ENCODE measurements at places on chromosomes 2 and 18. TPM values are rescaled to one million over a fixed set of nuclear protein-coding genes. Genes with fewer than 3 reads are reported as not detected.

GRCh38 chr18:77164763-77165485 lies 32.3 kb upstream of the MBP start:
- H3K4me1 ChIP-seq, result no peaks in the 10 kb centered on the region
- H3K36me3 ChIP-seq, result no peaks in the 10 kb centered on the region
- H3K27me3 ChIP-seq, result no peaks in the 10 kb centered on the region
- no peak overlapping the region for H3K27ac ChIP-seq
- no peak for DNase-seq

- no peak for DNase-seq
- H3K27me3 ChIP-seq, result no peaks in the 10 kb centered on the region
- no peak overlapping the region for H3K4me3 ChIP-seq
- no peaks in the 10 kb centered on the region for H3K36me3 ChIP-seq
- H3K27ac ChIP-seq, result no peak overlapping the region
Measured at GRCh38 chr2:12295856-12296519, 420.7 kb upstream of the TRIB2 start.

DNA sequence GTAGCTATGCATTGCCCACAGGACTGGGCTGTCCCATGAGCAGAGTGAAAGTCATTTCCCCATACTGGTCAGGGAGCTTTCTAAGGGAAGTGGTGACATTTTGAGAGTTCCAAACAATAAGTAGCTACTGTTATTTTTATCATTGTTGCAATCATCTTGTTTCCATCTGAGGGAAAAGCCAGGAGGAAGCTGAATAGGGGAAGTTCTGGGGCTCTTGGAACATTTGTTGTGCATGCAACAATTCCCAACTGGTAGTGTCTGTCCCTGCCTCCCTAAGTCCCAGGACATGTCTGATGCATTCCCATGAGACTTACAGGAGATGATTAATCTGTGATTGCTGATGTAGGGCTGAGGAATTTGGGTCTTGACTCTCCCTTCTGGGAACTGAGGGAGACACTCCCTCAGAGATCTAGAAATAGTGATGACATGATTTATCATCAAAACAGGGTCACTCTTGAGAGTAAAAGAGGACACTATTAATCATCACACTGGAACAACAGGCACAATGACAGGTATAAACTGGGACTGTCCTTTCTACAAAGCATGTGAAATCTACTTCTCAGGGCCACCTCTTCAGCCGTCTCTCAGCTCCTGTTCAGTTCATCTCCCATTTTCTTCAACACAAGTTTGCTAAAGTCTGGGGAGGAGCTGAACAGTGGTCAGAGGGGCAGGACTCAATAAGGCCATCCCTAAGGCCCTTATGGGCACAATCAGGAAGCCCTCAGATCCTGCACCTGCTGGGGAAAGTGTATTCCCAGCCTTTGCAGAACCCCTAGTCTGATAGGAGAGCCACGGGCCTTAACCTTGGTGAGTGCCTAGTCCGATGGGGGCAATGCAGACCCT lies 28.0 kb upstream of the MARCO start:
- H3K4me3 ChIP-seq, result no peak overlapping the region
- H3K27me3 ChIP-seq, result no peaks in the 10 kb centered on the region
- no peaks in the 10 kb centered on the region for H3K36me3 ChIP-seq
- no peaks in the 10 kb centered on the region for H3K4me1 ChIP-seq

- H3K4me3 ChIP-seq, result no peak overlapping the region
- no peaks in the 10 kb centered on the region for H3K36me3 ChIP-seq
- no peaks in the 10 kb centered on the region for H3K27me3 ChIP-seq
- H3K4me1 ChIP-seq, result no peaks in the 10 kb centered on the region
Measured at GRCh38 chr18:63022429-63023022, 297.0 kb downstream of the BCL2 start.

GRCh38 chr2:25339211-25339674 lies 2.5 kb downstream of the DNMT3A start:
- DNase-seq, result no peak
- H3K27ac ChIP-seq, result peak overlapping the region; percentile 86
- peaks cover 52% of the 10 kb centered on the region for H3K4me1 ChIP-seq
- H3K4me3 ChIP-seq, result no peak overlapping the region
- no peaks in the 10 kb centered on the region for H3K36me3 ChIP-seq

- no peak overlapping the region for H3K27ac ChIP-seq
- H3K27me3 ChIP-seq, result no peaks in the 10 kb centered on the region
- H3K36me3 ChIP-seq, result peaks cover 7% of the 10 kb centered on the region
- H3K4me3 ChIP-seq, result no peak overlapping the region
Measured at GRCh38 chr2:218713922-218714321, 3.3 kb downstream of the TTLL4 start.

DNA sequence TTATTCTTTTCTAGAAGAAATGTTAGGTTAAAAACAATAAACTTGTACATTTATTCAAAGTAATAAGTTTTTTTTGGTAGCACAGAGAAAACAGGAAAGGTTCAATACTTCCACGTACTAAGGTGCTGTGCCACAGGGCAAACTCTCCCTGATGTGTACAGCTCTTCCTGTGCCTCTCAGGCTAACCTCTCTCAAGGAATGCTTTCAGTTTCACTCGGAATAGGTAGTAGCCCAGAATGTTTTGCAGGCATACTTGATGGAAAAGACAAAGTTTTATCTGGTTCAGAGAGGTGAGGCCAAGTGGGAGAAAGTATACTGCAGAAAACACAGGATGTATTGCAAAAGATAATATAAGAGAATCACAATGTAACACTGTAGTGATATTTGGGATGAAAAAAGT lies 171.0 kb upstream of the ZFP36L2 start:
- no peaks in the 10 kb centered on the region for H3K36me3 ChIP-seq
- no peaks in the 10 kb centered on the region for H3K27me3 ChIP-seq
- H3K4me1 ChIP-seq, result peaks cover 25% of the 10 kb centered on the region
- DNase-seq, result no peak
- H3K27ac ChIP-seq, result no peak overlapping the region
- no peak overlapping the region for H3K4me3 ChIP-seq

DNA sequence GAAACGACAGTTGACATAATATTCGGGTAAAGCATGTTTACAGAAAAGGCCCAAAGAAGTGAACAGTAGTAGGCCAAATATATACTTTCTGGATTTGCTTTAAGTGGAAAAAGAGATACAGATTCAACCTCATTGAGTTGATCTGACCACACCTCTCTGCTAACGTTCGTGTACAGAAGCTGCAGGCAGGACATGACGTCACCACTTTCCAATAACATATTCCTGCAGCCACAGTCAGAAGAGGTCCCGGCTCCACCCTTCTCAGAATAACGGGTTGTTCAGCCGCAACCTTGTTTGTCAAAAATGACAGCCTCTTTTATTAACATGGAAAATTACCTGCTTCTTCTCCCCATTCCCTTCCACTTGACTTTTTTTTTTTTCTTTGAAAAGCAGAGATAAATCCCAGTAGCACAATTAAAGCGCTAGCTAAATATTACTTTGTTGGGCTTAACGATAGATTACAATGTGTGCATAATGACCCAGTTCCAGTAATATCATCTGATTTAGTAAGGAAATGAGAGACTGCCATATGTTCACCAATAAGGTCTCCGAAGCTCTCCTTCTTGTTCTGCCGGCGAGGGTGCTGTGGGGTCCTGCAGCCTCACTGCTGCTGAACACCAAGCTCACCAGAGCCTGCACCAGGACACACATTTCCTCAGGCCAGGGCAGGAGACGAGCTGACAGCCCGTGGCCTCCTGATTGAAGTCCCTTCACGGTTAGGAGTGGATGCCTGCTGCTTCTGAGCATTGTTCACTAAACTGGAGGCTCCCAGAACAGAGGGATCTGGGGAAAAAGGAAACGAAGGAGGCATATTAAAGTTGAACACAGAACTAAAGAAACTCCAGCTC lies 451.0 kb upstream of the SALL3 start:
- peaks cover 7% of the 10 kb centered on the region for H3K4me1 ChIP-seq
- no peaks in the 10 kb centered on the region for H3K27me3 ChIP-seq
- no peak for DNase-seq

- H3K4me3 ChIP-seq, result no peak overlapping the region
- H3K27ac ChIP-seq, result no peak overlapping the region
- no peaks in the 10 kb centered on the region for H3K27me3 ChIP-seq
- DNase-seq, result no peak
- no peaks in the 10 kb centered on the region for H3K36me3 ChIP-seq
- H3K4me1 ChIP-seq, result peaks cover 9% of the 10 kb centered on the region
Measured at GRCh38 chr2:36705326-36706020, 9.0 kb downstream of the VIT start.

DNA sequence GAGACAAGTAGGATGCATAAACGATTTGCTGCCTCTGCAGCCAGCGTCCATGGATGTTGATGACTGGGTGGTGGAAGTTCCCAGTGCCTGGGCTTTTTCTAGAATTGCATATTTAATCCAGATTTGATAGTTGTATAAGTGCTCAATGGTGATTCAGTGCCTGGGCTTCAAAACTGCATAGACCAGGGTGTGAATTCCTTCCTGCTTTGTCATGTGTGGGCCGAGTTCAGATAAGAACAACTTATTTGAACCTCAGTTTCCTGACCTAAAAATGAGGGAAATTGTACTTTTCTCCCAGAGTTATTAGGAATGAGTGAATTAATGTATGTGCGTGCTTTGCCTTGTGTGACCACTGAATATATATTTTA lies 154.6 kb downstream of the WDSUB1 start:
- no peak overlapping the region for H3K4me3 ChIP-seq
- H3K36me3 ChIP-seq, result no peaks in the 10 kb centered on the region

GRCh38 chr2:47201224-47201623 lies 46.1 kb upstream of the STPG4 start:
- no peak overlapping the region for H3K4me3 ChIP-seq
- H3K36me3 ChIP-seq, result no peaks in the 10 kb centered on the region
- DNase-seq, result no peak
- no peaks in the 10 kb centered on the region for H3K27me3 ChIP-seq
- no peak overlapping the region for H3K27ac ChIP-seq

GRCh38 chr2:30375915-30376314 lies 71.1 kb upstream of the LCLAT1 start:
- no peak overlapping the region for H3K4me3 ChIP-seq
- H3K27me3 ChIP-seq, result no peaks in the 10 kb centered on the region
- no peak for DNase-seq
- no peaks in the 10 kb centered on the region for H3K36me3 ChIP-seq
- H3K27ac ChIP-seq, result no peak overlapping the region

DNA sequence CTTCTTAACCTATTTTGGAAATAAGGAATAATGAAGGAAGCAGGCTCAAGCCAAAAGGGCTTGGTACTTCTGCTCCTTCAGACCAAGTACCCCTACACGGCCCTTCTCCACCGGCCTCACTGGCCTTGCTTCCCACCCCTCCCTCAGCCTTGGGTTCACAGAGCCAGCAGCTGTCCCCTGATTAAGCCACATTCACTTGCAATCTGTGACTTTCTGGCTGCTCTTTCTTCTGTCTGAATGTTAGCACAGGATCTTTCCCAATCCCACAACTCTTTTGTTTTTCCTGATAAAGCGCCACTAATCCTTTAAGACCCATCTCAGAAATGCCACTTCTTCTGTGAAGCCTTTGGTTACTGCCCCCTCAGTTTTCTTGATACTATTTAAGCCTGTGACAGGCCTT lies 52.4 kb downstream of the REEP1 start:
- H3K4me3 ChIP-seq, result no peak overlapping the region
- DNase-seq, result no peak
- H3K4me1 ChIP-seq, result peaks cover 21% of the 10 kb centered on the region
- peak overlapping the region; percentile 65 for H3K27ac ChIP-seq
- no peaks in the 10 kb centered on the region for H3K27me3 ChIP-seq

GRCh38 chr2:99776906-99777646 lies 287.3 kb upstream of the REV1 start:
- no peaks in the 10 kb centered on the region for H3K36me3 ChIP-seq
- H3K4me3 ChIP-seq, result no peak overlapping the region
- no peaks in the 10 kb centered on the region for H3K4me1 ChIP-seq
- DNase-seq, result no peak

GRCh38 chr2:129888461-129888860 lies 91.0 kb upstream of the RAB6C start:
- no peaks in the 10 kb centered on the region for H3K36me3 ChIP-seq
- H3K27ac ChIP-seq, result no peak overlapping the region
- DNase-seq, result no peak

GRCh38 chr2:39546937-39547336 lies 109.9 kb upstream of the MAP4K3 start:
- no peaks in the 10 kb centered on the region for H3K36me3 ChIP-seq
- H3K4me3 ChIP-seq, result no peak overlapping the region
- no peak overlapping the region for H3K27ac ChIP-seq
- peaks cover 11% of the 10 kb centered on the region for H3K4me1 ChIP-seq

DNA sequence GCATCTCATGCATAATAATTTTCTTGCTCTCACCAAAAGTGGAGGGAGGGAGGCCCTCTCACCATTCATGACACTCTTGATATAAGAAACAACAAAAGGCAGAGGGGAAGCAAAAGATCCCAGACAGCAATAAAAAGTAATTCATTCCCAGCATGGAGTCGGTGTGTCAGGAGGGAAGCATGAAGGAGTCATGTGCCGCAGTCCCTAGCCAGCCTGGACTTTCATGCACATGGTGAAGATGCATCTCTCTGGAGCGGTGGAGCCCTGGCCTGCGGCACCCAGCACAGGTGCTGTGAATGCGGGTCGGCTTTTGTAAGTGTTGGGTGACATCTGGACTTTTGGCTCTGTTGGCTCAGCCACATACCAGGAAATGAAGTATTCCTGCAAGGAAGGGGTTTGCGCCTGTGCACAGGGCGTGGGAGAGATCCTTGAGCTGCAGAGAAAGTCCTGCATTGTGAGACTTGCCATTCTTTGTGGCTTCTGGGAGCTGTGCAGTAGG lies 119.4 kb downstream of the COPS8 start:
- no peaks in the 10 kb centered on the region for H3K27me3 ChIP-seq
- no peaks in the 10 kb centered on the region for H3K4me1 ChIP-seq
- H3K27ac ChIP-seq, result peak overlapping the region; percentile 76
- no peaks in the 10 kb centered on the region for H3K36me3 ChIP-seq
- no peak overlapping the region for H3K4me3 ChIP-seq
- no peak for DNase-seq

DNA sequence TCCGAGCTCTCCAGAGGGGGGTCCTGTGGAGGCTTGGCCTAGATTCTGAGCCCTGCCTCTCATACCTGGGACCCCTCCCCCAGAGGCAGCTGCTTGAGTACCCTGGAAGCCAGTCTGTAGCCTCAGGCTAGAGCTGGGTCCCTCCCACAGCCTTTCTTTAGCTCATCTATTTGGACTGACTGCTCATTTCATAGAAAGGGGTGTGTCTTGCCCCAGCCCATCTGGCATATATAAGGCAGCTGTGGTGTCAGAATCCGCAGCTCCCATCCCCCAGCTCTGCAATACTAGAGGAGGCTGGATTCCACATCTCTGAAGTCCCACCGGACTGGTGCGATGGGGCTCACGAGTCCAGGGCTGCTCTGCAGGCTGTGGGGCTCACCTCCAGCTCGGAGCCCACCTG lies 26.1 kb downstream of the MPHOSPH10 start:
- no peak overlapping the region for H3K4me3 ChIP-seq
- peak overlapping the region; percentile 58 for H3K27ac ChIP-seq
- DNase-seq, result no peak
- no peaks in the 10 kb centered on the region for H3K4me1 ChIP-seq
- no peaks in the 10 kb centered on the region for H3K36me3 ChIP-seq

GRCh38 chr2:20524412-20525040 lies 77.7 kb downstream of the RHOB start:
- no peaks in the 10 kb centered on the region for H3K27me3 ChIP-seq
- H3K4me1 ChIP-seq, result peaks cover 30% of the 10 kb centered on the region
- H3K4me3 ChIP-seq, result no peak overlapping the region
- H3K36me3 ChIP-seq, result no peaks in the 10 kb centered on the region
- peak overlapping the region; percentile 79 for H3K27ac ChIP-seq

Gene IKZF2
- 4.9 TPM for total RNA-seq

Gene SCYGR4
- total RNA-seq, result not detected

Gene FNDC4
- total RNA-seq, result 4.6 TPM

Gene FZD7
- 25.5 TPM for total RNA-seq

Gene SH3BP4
- total RNA-seq, result 8.5 TPM

Gene RIT2
- not detected for total RNA-seq

Gene SESTD1
- total RNA-seq, result 37.9 TPM

Gene FRZB
- 2.3 TPM for total RNA-seq

Gene REEP1
- 24.0 TPM for total RNA-seq

Gene HRH4
- not detected for total RNA-seq
